Activated CD4-positive, alpha-beta T cell treated with anti-CD3 and anti-CD28 coated beads, Interleukin-2, amount 50 U/mL, for 24 hours (primary cell): ENCODE measurements at places on chromosomes 5 and 9.

DNA sequence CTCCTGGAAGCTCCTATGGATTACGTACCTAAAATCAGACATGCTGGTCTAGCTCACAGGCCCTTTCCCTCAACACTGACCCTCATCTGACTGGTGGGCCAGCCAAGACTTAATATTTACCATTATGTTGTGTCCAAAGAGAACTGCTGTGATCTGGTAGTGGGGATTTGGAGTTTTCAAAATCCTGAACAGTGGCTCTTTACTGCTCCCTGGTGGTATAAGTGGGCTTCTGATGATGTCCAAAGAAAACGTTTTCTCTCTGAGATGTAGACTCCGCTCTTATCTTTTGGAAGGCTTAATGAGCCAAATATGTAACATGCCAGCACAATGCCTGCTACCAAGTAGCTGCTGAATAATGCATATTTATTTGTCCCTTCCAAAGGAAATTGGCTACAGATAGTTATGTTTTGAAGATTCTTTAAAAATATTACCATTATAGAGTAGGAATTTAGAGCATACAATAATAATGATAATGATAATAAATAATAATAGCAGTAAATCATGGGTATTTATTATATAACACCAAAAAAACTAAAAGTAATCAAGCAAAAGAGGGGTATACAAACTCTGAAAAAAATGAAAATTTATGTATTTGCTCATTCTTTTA is 406.6 kb upstream of the TNC start:
- DNase-seq = no peak

DNA sequence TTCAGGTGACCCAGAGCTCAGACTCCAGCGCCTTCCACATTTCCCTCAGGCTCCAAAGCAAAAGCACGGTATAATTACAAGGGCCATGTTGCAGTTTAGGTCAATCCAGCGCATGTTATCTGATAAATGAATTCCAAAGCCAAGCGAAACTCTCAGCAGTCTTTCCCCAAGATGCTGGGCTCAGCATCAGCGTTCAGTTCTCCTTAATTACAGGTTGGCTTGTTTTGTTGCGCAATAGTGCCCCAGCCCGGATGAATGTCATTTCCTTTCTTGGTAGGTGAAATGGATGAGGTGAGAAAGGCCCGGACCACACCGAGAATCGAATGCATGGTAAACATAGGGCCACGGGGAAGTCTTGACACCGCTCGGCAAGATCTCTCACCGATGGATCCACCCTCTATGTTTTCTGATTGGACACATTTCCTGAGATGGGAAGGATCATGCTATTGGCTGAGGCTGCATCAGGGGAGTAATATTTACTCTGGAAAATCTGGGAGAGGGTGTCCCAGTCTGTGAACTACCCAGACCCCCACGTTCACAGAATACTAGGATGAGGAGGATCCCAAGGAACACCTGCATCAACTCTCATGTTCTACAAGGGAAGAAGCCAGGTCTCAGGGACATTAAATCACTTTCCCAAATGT is 221.2 kb upstream of the ANKRD55 start:
- no peak for DNase-seq

DNA sequence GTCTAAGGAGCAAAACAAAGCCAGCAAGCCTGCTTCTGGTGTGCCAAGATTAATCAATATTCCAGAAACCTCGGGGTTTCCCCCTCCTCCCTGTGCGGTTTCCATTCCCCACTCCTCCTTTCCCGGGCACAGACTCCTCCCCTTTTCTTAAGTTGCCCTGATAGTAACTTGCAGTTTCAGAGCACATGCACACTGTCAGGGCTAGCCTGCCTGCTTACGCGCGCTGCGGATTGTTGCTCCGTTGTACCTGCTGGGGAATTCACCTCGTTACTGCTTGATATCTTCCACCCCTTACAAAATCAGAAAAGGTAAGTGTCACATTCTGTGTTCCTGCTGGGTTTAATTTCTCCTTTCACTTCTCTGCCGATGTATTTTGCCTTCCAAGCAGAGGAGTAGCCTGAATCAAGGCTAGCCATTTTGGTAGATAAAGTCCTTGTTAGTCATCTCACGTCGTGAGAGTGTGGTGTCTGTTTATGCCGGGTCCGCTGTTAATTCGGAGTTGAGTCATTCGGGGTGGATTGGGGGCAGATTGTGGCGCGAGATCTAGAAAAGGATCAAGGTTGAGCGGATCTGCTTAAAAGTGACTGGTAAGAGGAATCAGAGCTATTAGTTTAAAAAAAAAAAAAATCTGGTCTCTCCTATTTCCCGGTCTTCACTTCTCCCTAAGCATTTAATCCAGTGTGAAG is at the start of gene SLC1A3:
TSS of gene SLC1A3 (plus strand) at position 179 of the 686 bp plus-strand sequence. CDS start 1,818 bp downstream, outside the sequence.
- DNase-seq = peak; percentile 39

GRCh38 chr5:37248970-37249814 is at the start of gene CPLANE1:
Gene CPLANE1, minus strand, starts transcription at chr5:37249376. Its CDS starts 1,678 bp downstream, at chr5:37247698.
- peak; percentile 36 for DNase-seq

- no peak for DNase-seq
Measured at GRCh38 chr5:60810438-60811085, 33.5 kb downstream of the ELOVL7 start.

- no peak for DNase-seq
Measured at GRCh38 chr5:71932655-71933338, 174.5 kb upstream of the MAP1B start.

DNA sequence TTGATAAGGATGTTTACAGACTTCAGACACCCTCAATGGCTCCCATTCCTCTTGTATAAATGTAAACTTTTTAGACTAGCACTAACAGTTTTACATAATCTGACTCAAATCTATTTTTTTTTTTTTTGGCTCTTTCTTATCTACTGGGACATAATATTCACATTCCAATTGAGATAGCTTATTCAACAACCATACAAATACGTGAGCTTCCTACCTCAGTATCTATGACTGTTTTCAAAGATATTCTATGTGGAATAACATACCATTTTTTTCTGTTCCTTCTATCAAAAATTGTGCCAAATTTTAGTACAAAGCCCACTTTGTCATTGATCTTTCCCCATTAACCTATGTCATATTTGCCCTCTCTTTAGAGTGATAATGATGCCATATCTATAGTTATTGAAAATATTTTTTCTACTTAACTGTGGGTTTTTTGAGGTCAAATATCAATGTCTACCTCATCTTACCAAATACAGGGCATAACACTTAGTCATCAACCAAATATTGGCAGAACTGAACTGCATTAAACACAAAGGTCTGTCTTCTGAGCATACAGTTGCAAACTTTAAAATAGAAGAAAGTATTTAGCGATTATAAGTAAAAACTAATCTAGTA is 482.6 kb downstream of the PTPRD start:
- no peak for DNase-seq

DNA sequence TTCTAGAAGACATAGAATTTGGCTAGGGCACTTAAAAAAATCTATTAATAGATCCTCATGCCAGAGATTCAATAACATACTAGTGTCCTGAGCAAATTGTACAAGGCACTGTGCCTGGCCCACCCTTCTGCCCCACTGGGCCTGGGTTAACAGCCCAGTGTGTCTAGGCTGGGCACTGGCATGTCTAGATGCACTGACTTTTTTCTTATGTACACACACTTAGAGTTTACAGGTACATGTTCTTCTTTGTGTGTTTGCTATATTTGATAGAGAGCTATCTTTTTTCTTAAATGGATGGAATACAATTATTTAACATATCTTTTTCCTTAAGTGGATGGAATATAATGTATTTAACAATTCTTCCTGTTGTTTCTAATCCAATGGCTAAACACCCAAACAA is 241.5 kb downstream of the AUH start:
- no peak for DNase-seq

DNA sequence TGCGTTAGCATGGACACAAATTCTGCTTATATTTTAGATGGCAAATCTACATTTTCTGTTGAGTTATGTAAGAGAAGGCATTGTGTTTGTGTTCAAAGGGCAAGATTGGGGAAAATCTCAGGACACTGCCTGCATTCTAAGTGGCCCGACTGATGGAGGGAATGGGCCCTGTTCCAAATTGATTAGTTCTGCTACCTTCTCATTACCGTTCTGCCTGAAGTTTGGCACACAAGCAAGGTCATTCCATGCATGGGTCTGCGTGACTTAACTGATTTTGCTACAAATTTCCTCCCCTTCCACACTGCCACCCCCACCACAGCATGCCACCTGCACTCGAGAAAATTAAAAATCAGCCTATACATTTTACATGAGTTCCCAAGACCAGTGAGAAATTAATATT is 409.9 kb downstream of the BRINP1 start:
- no peak for DNase-seq

GRCh38 chr5:176734756-176735342 is 75.5 kb upstream of the UNC5A start:
- no peak for DNase-seq

- no peak for DNase-seq
Measured at GRCh38 chr9:123724211-123724796, 205.6 kb downstream of the DENND1A start.

GRCh38 chr5:67648201-67648671 is 451.6 kb upstream of the CD180 start:
- no peak for DNase-seq

- no peak for DNase-seq
Measured at GRCh38 chr5:127014573-127014972, 15.8 kb downstream of the MARCHF3 start.

DNA sequence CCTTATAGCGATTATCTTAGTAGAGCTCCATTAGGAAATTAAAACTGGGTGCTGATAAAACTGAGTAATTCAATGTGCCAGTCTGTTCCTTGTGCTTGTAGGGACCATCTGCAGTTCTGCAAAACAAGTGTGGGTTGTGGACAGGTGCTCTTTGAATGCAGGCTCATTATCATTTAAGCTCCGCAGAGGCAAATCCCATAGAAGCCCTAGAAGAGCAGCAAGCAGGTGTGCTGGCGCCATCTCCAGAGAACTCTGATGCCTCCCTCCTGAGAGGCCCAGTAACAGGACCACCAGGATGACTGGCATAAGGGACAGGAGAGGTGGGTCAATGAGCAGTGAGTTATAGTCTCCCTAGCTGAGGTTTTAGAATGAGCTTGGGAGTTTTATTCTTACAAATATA is 1342.4 kb upstream of the DMAC1 start:
- DNase-seq = no peak

DNA sequence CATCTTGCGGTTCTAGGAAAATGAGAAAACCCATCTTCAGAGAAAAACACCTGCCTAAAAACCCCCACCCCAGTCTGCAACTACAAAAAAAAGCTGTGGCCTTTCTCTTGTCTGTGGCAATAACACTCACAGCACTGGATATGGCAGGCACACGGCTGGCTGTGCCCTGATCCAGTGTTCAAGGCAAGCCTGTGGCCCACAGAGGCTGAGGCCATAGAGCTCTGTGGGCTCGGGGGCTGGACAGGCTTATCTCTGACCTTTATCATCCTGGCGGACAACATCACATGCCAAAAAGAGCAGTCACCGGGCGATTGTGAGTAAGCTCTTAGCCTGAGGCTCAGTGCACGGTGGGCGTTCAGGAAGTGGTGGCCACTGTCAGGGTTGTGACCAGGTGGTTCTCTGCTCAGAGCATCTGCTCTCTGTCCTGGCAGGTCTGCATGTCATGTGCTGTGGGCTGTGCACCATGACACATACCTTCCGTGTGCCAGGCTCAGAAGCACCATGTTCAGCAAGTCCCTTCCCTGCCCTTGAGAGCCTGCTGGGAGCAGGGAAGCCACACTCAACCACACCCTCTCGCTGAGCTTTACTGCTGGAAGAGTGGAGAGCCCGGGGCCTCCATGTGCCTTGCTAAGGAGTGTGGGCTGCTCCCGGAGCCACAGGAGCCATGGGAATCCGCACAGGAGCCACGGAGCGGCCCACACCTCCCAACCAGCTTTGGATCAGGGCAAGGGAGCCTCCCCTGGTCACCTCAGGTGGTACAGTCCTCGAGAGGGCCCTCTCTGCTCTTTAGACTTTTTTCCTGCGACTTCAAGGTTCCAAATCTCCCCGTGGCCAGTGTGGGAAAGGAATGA is 34.6 kb upstream of the WDR38 start:
- no peak for DNase-seq

DNA sequence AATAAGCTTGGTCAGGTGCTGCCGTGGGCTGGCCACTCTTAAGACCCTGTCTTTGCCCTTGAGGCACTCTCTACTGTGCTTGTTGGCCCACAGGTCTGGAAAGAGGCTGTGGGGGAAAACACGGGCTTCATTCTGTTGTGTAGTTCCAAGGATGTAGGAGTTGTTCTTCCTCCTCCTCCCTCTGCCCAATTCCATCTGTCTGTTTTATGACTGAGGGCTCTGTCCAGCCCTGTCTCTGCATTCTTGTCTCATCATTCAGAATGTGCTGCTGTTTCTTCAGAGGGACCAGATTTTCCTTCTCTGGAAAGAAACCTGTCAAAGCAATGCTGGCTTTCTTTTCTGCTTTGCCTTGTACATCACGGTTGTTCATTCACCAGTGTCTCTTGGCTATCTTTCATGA is 84.1 kb downstream of the MAP1B start:
- no peak for DNase-seq

DNA sequence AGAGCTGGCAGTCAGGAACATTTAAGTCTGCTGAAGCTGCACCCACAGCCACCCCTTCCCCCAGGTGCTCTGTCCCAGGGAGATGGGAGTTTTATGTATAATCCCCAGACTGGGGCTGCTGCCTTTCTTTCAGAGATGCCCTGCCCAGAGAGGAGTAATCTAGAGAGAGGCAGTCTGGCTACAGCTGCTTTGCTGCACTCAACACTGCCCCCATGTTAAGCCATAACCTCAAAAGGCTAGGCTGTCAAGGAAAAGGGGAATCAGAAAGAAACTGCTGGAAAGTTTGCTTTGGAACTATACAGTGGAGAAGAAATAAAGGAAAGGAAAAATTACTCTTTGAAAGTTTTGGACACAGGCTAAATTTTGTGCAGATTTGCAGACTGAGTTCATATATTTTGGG is 127.2 kb downstream of the MACIR start:
- DNase-seq = no peak

GRCh38 chr5:17228821-17229291 is 11.4 kb downstream of the BASP1 start:
- no peak for DNase-seq

DNA sequence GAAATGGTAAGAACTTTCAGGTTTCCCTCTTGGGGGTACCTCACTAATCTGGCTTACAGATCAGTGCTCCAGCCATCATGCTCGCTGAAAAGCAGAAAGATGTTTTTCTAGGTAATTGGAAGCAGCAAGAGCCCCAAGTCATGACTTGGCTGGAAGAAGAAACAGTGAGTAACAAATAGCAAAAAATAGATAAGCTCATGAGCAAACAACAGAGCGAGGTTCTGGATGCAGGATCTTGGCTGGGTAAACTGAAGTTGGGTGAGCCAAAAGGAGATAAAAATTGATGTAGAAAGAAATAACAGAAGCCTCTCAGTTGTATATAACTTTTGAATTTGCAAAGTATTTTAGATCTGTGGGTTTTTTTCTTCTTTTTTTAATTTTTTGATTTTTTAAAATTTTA is 110.1 kb downstream of the INSYN2B start:
- DNase-seq = no peak

DNA sequence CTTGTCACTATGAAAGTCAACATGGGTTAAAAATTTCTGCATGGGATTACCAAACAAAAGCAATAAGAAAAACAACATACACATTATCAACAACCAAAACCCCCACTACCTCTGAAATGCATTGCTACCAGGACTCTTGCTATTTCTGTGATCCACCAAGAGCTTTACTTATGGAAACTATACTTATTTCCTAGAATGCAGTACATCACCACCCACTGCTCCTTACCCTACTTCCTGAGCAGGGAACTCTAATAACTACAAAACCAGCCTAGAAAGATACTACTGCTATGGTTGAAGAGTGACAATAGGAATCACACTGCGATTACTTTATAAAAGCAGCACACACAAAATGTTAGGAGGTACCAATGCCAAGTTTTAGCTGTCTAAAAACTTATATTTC is 22.2 kb downstream of the LURAP1L start:
- no peak for DNase-seq

GRCh38 chr5:180021900-180022299 is 49.7 kb downstream of the RNF130 start:
- DNase-seq = no peak

- DNase-seq = no peak
Measured at GRCh38 chr9:120893611-120894307, 16.8 kb upstream of the PHF19 start.
